Esophagus squamous epithelium (tissue), 5 donors: ENCODE measurements at places on chromosomes 16 and 17.

DNA sequence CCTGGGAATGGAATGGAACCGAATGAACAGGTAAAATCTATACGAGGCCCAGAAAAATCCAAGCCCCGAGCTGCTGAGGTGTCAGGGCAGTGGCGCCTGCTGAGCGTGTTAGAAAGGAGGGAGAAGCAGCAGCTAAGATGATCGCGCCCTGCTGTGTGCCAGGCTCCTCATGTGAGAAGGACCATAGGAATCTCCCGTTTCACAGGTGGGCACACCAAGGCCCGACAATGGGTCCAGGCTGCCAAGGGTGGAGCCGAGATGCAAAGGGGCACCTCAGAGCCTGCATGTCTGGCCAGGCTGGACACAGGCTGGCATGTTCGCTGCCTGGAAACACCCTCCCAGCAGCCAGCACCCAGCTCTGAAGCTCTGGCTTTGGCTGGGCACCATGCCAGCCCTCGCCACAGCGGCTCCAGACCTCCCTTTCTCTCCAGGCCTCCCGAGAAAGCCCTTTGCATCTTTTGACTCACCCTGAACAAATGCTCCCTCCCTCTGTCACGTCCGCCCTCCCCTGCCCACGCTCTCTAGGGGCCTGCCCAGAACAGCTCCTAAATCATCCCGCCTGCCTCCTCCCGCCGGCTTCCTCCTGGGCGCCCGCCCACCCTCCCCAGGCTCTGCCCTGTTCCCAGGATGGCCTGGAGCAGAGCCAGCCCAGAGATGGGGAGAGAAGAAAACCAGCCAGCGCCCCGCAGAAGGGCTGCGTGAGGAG is 217.8 kb upstream of the GSE1 start:
- no peak for DNase-seq

- no peak for DNase-seq
These were observed 72.5 kb downstream of the RBFOX1 start for GRCh38 chr16:7405166-7405565.

- no peak for DNase-seq
These were observed 223.6 kb downstream of the XYLT1 start for GRCh38 chr16:17246974-17247732.

- DNase-seq = no peak
These were observed 10.3 kb downstream of the NATD1 start for GRCh38 chr17:21242780-21243515.

GRCh38 chr17:17971431-17972125 is 622 bp downstream of the TOM1L2 start:
- DNase-seq = no peak

DNA sequence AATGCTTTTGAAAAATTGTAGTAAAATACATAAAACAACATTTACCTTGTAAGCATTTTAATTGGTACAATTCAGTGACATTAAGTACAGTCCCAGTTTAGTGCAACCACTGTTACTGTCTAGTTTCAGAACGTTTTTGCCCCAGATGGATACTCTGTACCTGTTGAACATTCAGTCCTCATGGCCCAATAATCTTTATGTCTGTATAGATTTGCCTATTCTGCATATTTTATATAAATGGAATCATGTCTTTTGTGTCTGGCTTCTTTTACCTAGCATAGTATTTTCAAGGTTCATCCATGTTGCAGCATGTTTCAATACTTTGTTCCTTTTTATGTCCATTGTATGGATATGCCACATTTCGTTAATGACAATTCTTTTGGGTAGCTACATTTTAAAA is 37.2 kb downstream of the TENT4B start:
- DNase-seq = no peak

DNA sequence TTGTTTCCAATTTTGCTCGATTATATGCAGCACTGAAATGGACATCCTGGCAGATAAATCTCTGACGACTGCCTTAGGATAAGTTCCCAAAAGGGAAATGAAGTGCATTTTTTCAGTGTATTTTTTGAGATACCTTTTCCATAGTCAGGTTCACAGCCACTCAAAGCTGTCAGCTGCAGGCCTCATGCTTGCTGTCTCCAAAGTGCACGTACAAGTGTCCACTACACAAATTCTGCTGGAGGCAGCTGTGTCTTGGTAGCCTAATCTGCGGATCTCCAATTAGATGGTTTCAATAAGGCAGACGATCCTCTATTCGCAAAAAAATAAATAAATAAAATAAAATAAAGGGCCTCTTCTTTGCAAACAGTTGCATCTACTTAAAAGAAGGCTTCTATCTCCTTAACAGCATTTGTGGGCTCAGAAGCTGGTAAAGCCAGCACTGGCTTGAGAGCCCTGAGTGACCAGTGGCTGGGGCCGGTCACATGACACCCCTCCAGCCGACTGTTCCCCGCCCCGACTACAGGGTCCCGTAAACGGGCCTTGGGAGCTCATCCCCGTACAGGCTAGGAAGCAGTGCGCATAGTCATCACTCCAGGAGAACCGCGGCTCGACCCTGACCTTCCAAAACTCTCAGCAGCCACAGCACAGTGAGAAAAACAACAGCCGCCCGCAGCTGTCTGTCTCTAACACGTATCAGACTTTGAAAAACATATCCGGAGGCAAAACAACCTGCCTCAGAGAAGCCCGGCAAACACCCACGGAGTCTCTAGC is 18.8 kb downstream of the RPH3AL start:
- no peak for DNase-seq

DNA sequence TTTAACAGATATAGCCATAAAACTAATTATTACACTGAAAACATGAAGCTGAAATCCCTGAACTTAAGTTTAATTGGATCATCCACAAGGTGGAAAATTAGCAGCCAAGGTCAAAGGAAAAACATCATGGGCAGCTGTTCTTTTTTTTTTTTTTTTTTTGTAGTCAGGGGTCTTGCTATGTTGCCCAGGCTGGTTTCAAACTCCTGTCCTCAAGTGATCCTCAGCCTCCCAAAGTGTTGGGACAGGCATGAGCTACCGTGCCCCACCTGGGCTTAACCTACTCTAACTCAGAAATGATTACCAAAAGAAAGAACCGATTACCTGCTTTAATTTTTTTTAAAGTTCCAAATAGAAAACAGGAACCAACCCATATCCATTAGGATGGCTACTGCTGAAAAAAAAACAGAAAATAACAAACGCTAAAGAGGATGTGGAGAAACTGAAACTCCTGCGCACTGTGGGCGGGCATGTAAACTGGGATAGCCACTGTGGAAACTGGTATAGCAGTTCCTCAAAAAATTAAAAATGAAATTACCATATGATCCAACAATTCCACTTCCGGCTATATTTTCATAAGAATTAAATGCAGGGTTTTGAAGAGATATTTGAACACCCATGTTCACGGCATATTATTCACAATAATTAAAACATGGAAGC is 8.6 kb downstream of the CMC2 start:
- no peak for DNase-seq
